ENCODE measurements at places on chromosomes 16 and 17.

DNA sequence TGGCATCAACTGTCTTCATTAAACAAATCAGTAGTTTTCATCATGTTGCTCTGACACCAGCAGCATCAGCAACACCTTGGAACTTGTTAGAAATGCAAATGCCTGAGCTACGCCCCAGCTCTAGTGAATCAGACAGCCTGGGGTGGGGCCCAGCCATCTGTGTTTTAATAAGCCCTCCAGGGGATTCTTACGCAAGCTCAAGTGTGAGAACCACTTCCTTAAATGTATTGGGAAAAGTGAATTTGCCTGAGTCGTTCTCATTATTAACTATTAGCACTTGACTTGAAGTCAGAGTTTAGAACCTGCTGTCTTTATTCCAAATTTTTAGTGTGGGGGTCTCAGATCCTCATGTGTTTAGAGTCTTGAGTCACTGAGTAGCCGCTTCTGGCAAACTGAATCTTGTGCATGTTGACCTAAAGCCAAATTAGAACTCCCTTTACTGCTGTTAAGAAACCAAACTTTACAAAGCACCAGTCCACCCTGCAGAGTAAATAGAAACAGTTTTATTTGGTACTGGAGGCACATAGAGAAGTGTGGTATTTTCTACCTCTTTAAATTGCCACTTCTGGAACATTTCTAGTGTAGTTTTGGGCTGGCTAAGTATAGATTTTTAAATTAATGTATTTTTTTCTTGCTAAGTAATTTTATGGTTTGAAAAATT, 137.4 kb upstream of the COX10 start:
- peak; percentile 78 for DNase-seq

DNA sequence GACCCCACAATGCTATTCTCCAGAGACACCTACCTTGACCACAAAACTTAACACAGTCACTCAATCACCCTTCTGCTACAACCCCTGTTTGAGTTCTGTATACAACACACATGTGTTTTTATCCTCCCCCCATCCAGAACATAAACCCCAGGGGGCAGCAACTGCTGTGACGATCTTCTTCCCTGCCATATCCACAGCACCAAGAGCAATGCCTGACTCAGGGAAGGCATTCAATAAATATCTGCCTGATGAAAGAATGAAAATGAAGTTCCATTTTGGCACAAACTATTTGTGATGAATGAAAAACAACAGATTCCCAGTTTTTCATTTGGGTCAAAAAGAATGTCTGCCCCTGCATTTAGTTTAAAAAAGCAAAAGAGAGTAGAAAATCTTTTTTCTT, 27.0 kb downstream of the ASIC2 start:
- DNase-seq: no peak

DNA sequence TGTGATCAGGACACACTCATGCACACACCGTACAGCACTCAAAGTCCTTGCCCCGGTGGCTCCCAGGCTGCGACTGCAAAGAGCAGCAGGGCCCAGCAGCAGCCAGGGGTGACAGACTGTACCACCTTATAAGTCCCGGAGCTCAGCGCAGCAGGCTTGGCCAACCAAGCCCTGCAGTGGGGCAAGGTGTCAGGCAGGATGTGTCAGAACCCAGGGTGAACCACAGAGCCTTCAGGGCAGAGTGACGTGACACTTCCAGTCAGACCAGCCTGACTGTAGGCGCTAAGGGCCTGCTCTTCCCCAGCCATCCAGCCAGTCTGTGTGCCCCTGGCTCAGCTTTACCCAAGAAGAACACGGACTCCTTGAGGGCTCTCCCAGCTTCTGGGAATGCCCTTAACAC, 204.1 kb downstream of the COPRS start:
- DNase-seq: peak; percentile 54

- no peak for DNase-seq
Observed at GRCh38 chr16:74770831-74771526, 3.6 kb downstream of the FA2H start.

GRCh38 chr16:66714654-66715307, 18.2 kb upstream of the CMTM4 start:
- no peak for DNase-seq

DNA sequence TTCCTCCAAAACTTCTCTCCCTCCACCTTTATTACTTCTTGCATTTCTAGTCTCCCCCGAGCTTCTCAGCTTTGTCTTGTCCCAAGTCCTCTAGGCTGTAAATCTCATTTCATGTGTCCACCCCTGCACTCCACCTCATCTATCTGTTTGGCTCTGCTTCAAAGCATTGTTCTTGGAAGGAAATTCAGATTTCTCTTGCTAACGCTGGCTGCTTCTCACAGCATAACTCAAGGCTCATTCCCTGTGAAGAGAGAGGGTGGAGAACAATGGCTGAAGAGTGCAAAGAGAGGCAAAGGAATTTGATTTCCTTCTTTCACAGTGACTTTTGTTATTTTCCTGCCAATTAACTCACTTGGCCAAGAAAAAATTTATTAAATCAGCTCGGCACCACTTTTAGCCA, 476.5 kb downstream of the TMEM114 start:
- no peak for DNase-seq

DNA sequence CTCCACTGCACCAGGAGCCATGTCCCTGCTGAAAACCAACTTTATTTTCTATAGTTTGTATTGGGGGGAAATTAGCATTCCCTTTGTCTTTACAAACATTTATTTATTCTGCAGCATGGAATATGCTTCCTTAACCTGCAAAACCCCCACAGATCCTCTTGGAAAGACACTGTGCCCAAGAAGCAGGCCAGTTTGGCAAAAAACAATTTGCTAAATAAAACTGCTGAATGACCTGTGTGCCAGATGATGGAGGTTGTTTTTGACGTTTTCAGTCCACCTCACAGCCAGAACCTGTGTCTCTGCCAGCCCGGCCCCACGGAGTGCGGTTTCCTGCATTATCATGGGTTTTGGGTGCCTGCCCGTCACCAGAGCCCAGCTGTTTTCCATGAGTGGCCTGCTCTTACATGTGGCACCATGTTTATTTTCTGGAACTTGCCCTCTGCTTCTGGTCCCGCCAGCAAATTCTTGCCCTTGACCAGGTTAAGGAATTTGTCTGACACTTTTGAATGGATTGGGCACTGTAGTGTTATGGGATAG, 26.4 kb downstream of the ORC6 start:
- DNase-seq: no peak

DNA sequence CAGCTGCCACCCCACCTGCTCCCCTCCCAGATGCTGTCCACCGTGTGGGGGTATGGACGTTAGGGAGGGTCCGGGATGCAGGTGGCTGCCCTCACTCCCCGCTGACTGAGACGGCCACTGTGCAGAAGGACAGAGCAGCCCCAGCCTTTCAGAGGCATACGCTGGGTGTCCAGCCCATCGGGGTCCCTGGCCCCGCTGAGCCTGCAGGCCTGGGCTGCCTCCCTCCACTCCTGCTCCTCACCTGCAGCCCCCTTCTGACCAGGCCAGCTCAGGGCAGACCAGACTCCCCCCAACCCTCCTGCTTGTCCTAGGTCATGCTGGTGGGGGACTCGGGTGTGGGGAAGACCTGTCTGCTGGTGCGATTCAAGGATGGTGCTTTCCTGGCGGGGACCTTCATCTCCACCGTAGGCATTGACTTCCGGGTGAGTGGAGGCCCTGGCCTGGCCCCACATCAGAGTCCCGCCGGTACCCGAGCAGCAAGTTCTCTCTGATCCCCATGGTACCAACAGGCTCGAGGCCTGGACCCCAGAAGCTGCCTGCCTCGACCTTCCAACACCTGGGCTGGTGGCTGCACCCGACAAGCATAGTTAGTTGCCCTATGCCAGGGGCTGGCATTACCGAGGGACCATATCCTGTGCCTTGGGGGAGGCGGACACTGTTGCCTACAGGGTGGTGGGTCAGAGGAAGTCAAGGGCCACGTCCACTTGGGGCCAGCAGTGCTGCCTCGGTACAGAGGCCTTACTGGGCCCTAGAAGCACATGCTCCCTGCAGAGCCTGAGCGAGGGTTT, 1.4 kb downstream of the RAB26 start:
- DNase-seq: no peak

- DNase-seq: no peak
Observed at GRCh38 chr16:50235581-50235980, 30.8 kb upstream of the ADCY7 start.

DNA sequence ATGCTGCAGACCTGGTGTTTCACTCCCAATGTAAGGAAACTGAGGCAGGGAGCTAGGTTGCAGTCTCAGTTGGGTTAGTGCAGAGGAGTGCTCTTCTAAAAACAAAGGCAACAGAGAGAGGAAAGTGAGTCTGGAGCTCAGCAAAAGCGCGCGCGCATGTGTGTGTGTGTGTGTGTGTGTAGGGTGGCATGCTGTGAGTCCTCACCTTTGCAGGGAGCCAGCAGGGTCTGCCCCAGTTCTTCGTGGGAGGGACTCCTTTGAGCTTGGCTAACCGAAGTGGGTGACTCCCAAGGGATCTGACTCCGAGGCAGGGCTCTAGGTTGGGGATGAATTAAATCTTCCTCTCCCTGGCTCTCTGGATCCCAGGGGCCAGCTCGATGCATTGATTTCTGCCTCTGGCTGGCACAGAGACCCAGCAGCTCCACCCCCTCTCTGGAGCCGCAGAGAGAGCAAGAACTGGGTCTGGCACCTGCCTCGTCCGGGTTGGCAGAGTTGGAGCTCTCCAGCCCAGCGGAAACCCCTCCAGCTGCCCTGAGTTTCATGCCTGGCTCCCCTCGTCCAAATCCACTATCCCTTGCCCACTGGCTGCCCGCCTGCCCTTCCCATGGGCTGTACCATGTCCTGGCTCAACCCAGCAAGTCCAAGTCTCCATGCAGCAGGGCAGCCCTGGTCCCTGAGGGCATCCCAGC, 1.3 kb upstream of the BTBD17 start:
- no peak for DNase-seq

DNA sequence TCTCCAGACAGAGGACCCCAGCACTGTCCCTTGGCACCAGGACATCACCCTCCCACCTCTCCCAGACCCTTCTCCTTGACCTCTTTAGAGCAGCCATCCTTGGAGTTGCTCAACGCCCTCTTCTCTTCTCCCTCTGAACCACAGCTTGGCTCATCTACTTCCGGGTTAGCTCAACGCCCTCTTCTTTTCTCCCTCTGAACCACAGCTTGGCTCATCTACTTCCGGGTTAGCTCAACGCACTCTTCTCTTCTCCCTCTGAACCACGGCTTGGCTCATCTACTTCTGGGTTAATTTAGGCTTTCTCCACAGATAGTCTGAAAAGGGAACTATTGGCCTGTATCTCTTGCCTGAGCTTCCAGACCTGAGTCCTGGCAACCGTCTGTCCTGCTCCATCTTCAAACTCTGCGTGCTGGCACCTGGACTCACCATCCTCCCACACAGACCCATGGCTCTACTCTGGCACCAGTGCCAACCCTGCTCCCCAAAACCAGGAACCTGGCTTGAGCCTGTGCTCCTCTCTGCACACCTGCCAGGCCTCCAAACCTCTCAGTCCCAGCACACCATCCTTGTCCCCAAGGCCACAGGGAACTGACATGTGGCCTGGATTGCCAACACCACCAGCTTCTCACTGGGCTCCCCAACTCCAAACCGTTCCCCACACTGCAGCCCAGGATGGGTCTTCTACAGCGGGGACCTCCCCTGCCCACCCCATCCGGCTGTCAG, 25.3 kb upstream of the FAAP100 start:
- peak; percentile 44 for DNase-seq

DNA sequence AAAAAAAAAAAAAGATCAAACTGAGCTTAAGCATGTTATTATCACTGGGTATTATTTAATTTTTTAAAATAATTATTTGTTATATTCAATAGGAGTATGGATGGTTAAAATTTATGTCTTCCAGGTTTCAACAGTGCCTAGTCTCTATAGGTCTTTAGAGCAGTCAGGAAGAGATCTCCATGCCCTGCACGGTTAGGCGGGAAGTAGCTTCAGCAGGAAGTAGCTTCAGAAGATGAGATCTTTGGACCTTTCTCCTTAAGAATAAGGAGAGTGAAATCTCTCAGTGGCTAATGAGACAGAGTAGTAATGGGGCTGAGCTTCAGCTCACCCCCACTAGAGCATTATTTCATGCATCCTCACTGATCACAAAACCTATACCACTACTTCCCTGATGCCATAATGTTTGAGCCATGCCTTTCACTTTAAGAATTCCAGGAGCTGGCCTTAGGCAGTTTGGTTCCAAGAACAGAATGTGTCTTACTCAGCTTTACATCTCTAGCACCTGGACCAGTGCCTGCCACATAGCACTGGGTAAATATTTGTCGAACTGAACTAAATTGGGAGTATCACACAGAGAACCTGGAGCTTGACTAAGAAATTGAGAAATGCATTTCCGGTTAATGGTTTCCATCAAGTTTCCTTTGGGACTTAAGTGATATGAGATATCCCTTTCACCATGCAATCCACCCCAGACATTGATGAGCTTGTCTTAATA, 43.5 kb downstream of the SCPEP1 start:
- DNase-seq: no peak

- DNase-seq: peak; percentile 84
Observed at GRCh38 chr17:79777894-79778503, at the start of gene CBX2. Gene CBX2, plus strand, starts transcription at chr17:79778148. Its CDS starts 88 bp downstream, at chr17:79778236.

DNA sequence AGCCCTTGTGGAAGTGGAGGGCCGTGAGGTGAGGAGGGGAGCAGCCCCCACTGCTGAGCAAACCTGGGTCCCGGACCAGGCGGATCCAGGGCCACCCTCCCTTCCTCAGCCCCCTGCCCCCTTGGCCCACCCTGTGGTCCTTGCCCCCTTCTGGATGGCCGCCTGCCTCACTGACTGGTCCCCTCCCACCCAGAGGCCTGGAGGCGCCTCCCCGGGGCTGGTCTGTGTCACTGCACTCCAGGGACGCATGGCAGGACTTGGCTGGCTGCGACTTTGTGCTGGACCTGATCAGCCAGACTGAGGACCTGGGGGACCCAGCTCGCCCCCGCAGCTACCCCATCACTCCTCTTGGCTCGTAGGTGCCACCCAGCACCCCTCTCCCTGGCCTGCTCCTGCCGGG, 19.2 kb upstream of the SMIM5 start:
- no peak for DNase-seq

- no peak for DNase-seq
Observed at GRCh38 chr16:27254262-27254811, 14.2 kb downstream of the NSMCE1 start.

DNA sequence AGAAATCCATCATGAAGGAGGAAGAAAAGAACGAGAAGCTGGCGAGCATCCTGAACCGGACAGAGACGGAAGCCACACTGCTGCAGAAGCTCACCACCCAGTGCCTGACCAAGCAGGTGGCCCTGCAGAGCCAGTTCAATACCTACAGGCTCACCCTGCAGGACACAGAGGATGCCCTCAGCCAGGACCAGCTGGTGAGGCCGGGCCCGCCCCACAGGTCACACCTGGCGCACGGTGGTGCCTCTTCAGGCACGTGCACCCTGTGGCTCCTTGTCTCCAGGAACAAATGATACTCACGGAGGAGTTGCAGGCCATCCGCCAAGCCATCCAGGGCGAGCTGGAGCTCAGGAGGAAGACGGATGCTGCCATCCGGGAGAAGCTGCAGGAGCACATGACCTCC, 19.8 kb upstream of the GAA start:
- DNase-seq: no peak

Data from CD4-positive, alpha-beta T cell treated with Interleukin-1 beta for 1 hour (primary cell).